CD4-positive, alpha-beta memory T cell (primary cell): ENCODE measurements at places on chromosomes 2 and 18.

DNA sequence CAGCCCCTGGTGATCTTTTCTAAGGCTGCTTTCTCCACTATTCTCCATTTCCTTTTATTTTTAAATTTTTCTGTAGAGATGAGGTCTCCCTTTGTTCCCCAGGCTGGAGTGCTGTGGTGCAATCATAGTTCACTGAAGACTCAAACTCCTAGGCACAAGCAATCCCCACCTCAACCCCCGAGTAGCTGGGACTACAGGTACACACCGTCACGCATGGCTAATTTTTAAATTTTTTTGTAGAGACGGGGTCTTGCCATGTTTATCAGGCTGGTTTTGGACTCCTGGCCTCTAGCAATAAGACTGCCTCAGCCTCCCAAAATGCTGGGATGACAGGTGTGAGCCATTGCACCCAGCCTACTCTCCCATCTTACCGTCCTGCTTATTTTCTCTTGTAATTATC is 22.7 kb upstream of the LPIN2 start:
- no peak for DNase-seq

DNA sequence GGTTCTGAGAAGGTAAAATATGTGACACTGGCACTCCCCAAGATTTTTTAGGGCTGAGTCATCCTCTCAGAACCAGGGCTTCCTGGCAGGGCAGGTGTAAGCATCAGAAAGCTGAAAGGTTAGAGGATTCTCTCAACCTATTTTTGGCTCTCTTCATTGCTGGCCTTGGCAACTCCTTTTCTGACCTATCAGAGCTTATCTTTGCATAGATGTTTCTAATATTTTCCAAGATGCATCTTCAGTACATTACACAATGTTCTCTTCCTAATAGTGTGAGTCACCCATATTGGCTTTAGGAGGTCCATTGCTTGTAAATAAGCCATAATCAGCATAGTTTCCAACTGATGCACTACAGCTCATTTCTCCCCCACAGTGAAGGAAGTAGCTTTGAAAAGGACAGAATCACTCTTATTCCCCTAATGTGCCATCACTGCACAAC is 2008.4 kb upstream of the PIK3C3 start:
- no peak for DNase-seq

- DNase-seq = no peak
These were observed 9.6 kb upstream of the MYCN start for GRCh38 chr2:15930589-15931318.

- no peak for DNase-seq
These were observed 539 bp upstream of the MOB4 start for GRCh38 chr2:197515315-197515738.

GRCh38 chr2:44112096-44112495 is 56.6 kb upstream of the PPM1B start:
- no peak for DNase-seq

DNA sequence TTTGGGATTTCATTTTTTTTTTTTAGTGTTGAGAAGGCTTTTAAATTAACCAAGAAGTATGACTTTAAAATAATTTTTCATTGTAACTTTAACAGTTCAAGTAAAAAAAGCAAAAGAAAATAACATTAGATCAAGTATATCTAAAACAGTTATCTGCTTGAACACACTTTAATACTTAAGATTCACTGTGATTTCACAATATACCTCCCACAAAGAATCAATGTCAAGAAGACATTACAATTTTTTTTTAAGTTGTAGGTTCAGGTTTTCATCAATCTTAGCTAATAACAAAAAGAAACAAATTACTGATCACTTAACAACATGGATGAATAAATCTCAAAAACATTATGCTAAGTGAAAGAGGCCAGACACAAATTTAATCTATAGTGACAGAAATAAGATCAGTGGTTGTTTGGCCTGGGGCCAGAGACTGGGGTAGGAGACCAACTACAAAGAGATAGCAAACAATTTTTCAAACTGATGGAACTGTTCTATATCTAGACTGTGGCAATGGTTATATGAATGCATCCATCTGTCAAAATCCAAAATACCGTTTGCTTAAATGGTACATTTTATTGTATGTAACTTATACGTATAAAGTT is 74.8 kb upstream of the FRZB start:
- no peak for DNase-seq

DNA sequence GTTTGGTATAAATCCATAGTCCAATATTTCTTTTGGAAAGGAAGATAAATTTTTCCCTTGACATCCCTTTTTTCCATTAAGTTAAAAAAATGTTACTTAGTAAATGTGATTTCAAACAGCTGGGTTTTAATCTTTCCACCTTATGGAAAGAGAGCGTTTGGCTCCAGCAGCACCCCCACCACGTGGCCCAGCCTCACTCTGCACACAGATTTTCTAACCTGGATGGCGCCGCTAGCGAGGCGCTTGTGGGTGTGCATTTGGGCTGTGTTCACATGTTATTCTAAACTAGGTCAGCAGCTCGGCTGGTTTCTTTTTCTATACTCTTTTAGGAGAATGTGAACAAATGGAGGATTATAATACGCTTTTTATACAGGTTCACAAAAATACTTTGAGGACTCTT is 218.0 kb downstream of the LDLRAD4 start:
- DNase-seq = peak; percentile 69

GRCh38 chr2:60329225-60329624 is 224.2 kb downstream of the BCL11A start:
- DNase-seq = no peak

- DNase-seq = no peak
These were observed 329.5 kb upstream of the CHAC2 start for GRCh38 chr2:53438100-53438499.

DNA sequence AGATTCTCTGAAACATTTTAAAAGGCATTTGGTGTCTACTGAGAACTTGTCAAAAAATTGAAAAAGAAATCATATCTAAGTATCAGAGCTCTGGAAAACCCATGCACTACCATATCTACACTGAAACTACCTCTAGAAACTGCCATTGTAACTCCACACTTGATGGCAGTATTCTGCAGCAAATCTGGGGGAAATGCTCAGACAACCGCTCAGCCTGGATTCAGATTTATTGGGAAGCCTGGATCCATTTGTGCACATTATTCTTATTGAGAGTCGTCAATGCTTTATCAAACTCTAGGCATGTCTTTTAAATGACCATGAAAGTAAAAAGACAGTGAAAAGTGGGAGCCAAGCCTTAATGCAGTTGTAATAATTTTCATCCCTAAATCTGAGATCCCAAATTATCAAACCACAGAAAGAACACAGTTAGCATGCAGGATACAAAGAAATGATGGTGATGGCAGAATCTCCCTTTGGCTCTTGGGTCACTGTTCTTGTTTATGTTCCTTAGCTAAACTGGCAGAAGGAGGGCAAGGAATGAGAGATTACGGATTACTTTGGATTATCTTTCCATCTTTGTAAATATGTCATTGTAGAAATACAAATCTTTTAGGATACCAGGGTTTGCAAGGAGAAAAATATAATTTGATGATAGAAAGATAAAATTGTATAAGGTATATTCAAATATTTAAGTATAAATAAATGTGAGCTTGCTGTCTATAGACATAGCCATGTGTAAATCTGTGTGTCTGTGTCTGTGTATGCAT is 512.1 kb upstream of the SYT4 start:
- no peak for DNase-seq

DNA sequence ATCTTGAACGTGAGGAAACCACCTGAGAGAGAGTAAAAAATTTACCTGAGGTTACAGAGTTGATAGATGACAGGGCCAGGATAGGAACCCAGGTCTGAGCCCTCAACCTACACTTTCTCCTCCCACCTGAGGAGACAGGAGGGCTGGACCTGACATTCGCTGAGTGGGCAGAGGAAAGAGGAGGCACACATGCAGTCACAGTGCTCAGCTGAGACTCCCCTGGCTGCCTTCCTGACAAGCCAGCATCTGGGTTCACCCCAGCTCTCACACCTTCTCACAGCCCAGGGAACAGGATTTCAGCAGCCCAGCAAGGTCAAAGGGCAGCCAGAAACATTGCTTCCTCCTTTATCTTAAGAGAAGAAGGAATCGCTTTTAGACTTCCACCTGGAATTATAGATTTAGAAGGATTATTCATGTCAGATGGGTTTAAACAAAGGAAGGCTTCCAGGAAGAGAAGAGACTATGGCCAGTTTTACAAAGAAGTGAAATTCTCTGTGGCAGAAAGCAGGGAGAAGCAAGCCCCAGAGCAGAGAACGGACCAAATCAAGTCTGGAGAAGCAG is 18.1 kb upstream of the PKDCC start:
- DNase-seq = no peak

- no peak for DNase-seq
These were observed 273.6 kb downstream of the ASXL3 start for GRCh38 chr18:33851546-33852078.

DNA sequence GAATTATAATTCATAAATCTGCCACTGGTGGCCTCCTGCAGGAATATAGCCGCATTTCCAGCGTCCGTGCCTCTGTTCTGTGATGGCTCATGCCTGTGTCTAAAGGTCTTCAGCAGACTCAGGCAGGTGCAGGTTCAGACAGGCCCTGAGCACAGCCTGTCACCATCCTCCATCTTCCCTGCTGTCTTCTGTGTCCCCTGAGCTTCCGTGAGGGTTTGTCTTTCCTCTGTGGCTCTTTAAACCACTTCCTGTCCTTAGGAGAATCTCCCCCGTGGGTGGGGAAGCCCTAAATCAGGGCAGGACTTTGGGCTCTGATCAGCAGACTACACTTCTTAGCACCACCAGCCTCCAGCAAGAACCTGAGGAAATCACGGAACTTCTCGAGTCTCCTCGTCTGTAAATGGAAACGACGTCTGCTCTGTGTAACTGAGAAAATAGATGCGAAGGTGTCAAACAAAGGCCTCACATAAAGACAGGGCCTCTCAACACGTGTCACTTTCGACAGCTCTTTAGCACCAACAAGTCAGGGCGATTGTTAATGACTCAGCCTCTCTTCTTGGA is 24.1 kb upstream of the NFATC1 start:
- no peak for DNase-seq

GRCh38 chr2:217829420-217829819 is 173.4 kb downstream of the TNS1 start:
- no peak for DNase-seq

GRCh38 chr2:144325086-144325485 is 194.8 kb downstream of the ZEB2 start:
- peak; percentile 71 for DNase-seq

DNA sequence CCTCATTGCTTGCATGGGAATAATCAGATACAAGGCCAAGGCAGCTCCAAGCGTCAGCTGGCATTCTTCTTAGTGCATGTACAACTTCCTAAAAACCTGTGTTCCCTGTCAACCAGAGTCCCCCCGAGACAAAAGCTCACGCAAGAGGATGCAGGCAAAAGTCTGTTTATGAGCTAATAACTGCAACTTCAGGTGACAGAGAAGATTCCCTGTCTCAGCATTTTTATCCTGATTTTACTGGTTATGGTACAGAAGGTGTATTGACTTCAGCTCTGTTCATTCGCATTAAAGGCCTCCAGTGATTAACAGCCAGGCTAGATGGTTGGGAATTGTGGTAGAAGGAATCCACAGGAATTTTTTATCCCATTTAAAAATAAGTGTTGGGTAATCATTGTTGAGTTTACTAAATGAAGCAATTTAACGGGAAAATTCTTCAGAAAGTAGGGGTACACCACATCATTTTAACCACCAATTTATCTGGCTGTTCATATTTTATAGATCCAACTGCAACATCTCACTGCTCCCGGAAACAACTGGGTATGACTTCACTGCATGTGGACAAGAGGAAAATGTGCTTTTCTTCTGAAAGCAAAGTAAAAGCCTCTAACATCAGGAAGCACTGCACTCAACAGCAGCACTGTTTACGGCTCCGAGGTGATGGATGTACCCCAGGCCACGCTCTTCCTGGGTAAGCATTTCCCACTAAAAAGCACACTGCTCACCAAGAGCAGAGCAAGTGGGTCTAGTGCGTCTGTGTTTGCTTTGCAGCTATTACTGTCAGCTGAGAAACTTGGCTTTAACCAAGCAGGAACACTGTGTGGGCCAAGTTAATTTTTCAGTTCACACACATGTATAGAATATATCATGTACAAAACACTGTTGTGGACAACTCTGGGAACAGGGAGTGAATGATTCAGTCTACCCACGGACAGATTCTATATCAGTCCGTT is 31.9 kb downstream of the CCBE1 start:
- DNase-seq = no peak

DNA sequence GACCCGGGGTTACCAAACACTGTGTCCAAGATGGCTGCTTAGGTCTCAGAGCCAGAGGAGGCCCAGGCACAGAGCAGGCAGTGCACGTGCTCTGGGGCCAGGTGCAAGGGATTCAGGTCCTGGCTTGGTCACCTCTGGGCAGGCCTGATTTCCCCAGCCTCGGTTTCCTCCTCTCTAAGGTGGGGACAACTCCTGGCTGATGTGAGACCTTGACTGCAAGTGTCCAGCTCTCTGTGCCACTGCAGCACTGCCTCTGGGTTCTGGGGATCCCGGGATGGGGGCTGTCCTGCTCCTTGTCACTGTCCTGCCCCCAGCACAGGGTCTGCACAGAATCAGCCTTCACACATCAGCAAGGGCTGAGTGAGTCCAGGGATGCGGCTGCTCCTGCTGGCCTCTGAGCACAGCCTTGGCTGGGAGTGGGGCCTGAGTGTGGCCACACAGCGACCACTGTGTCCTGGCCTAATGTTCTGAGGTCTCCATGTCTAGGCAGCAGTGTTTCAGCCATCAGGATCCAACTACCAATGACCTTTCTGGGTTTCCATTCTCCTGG is 170.2 kb upstream of the HDAC4 start:
- DNase-seq = no peak

DNA sequence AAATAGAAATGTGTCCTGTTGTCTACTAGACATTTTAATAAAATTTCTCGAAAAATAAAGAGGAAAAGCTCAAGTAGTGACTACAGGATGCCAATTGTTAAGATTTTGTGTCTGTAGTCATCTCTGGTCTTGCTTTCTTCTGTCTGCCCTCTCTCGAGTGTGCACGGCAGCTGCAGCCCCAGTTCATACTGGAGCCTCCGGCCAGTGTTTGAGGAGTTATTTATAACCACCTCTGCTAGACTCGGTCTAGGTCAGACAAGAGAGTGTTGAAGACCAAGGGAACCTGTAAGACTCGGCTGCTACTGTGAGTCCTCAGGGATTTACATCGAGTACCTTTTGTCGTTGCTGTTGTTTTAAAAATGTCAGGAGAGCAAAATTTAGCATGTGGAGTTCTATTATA is 810.1 kb upstream of the POU3F3 start:
- no peak for DNase-seq

- peak; percentile 4 for DNase-seq
These were observed 12.6 kb downstream of the DHX57 start for GRCh38 chr2:38863061-38863695.

- no peak for DNase-seq
These were observed 175.0 kb upstream of the PGAP1 start for GRCh38 chr2:197101519-197101918.

DNA sequence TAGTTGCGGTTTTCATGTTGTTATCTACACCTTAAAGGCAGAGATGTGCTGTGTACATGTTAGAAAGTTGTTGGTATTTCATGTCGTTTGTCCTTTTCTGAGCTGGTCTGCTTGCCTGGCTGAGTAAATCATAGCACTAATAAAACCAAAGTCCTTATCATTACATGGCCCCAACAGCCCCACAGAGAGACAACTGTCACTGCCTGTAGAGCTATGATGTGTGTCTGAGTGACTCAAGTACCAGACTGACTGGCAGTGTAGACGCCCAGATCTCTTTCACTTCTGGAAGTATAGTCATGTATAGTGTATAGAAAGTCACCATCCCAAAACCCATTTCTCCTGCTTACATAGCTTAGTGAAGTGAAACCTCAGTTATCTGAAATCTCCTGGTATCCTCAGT is 4.3 kb downstream of the SOCS6 start:
- no peak for DNase-seq
